CD4-positive, alpha-beta T cell treated with Interleukin-2 at 100 ng/mL for 4 hours (primary cell): ENCODE measurements at places on chromosomes 2 and 18.

GRCh38 chr2:181907057-181907456 lies 15.5 kb downstream of the ITPRID2 start:
- DNase-seq = no peak

DNA sequence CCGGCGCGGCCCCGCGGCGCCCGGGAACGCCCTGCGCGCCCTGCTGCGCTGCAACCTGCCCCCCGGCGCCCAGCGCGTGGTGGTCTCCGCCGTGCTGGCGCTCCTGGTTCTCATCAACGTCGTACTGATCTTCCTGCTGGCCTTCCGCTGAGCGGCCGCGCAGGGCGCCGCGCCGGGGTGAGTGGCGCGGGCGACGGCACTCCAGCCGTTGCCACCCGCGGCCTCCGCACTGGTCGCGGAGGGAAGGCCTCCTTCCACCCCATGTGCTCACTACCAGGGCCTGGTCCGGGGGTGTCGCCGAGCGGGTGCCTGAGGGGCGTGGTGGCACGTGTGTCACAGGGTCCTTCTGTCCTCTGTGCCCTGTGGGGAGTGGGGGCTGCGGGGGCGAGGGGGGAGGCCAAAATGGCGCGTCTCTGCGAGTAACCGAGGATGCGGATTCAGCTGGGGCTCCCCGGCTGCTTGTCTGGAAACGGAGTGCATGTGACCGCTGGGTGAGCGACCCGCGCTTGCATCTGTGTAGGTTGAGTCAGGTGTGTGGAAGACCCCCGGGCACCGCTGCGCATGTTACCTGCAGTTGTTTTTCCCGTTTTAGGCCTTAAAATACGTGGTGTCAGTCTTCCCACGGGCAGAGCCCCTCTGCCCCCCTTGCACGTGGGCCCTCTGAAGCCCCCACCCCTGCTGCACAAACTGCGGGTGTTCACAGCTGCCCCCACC lies 58.0 kb downstream of the FAM168B start:
- no peak for DNase-seq

- no peak for DNase-seq
Measured at GRCh38 chr2:240252191-240252871, 111.9 kb upstream of the OTOS start.

DNA sequence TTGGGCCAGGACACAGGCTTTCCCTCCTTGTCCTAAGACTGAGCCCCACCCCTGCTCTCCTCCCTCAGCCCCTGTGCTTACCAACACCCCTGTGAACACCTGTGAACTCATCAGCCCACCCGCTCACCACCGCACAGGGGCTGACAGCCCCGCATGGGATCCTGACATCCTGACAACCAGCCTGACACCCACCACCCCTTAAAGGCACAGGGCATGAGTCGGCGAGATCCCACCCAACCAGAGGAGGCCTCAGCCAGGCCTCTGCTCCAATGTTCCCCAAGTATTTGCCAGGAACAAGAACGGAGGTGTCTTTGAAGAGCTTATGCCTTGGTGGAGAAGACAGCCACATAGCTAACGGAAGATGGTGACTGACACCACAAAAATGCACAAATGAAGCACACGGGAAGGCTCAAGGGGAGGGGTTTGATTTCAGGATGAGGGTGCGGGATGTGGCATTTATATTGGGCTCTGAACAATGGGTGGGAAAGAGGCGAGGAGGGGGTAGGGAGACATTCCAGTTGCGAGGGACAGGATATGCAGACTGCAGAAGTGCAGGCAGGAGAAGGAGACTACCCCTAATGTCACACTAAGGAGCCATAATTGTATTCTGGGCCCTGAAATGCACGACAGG lies 11.0 kb downstream of the RAB11FIP5 start:
- no peak for DNase-seq

DNA sequence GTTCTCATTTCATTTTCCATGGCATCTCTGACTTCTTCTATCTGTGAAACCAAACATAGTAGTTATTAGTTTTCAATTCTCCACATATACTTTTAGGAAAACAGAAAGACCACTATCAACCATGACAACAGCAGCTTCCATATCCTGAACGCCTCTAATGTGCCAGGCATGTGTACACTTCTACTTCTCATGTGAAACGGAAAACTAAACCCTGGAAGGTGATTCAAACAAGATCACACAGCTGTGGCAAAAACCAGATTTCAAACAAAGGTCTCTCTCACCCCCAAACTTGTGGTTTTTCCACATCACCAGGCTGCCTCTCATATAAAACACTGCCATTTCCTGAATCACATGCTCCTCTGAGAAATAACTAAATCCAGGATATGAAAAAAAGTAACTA lies 41.8 kb downstream of the PTCD3 start:
- no peak for DNase-seq
